HT-29 (cell line): ENCODE measurements at places on chromosomes 2 and 18.

GRCh38 chr2:234292205-234292961, 204.5 kb downstream of the ARL4C start:
- peak; percentile 26 for DNase-seq

DNA sequence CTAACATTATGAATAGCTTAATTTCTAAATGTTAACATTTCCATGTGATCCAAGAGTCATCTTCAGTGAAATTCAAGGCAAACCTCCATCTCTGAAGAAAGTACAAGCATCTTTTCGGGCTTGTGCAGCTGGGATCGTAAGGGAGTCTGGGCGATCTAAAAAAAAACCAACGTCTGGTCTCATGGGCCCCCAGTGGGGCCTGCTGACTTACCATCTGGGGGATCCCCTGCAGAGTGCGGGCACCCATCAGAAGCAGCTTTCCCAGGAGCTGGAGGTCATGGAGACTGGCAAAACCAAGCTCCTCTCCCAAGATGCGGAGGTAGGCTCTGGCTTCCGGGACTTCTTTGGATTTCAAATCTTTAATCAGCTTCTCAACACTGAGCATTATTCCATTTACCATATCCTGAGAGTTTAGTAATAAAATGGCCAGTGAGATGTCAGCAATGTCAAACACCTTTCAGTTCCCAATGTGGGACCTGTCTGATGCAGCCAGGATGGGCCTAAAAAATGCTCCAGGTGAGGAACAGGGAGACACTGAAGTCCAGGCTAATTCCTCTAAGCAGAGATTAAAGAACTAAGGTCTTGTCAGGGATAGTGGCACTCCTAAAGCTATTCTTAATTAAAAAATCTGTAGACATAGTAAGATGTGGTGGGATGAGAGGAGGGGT, 19.0 kb downstream of the APOB start:
- no peak for DNase-seq

- peak; percentile 47 for DNase-seq
These were observed 114.8 kb upstream of the PTPRM start for GRCh38 chr18:7452331-7452730.

- peak; percentile 47 for DNase-seq
These were observed at the start of gene STEAP3 for GRCh38 chr2:119223521-119224390. Gene STEAP3 (plus strand): TSS chr2:119223834. CDS start chr2:119231013, 7,179 bp downstream.

DNA sequence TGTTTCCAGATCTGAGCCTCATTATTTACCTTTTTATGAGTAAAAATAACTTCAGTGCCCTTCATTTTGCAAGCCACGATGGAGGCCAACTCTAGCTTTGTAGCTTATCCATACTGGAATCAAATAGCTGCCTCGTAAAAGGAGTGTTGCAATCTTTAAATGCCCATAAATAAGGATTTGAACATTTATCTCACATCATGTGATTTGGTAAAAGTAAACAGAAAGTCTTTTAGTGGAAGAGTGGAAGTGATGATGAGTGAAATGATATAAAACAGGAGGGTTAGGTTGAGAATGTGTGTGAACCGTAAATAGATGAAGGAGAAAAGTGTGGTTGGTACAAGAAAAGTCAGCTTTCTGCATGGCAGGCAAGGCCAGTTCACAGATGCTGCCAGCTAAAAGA, 348.9 kb downstream of the OSR1 start:
- DNase-seq = peak; percentile 73

- DNase-seq = no peak
These were observed 44.5 kb upstream of the FAM110C start for GRCh38 chr2:90645-91312.

DNA sequence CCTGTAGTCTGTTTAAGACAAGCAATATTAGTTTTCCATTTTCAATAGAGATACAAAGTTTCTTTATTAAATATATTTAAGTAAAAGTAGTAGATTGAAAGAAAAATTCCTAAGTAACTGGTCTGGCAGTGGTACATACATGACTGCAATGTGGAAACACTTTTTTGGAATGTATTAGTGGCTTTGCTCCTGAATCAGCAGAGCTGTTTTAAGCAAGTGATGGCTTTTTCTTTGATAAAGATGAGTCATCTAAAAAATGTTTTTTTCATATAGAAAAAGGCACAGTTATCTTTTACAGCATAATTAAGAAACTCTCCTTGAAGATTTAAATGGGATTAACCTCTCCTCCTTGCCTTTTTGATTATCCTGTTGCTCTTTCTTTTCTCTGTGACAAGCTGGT, 34.9 kb downstream of the KDM3A start:
- DNase-seq = no peak

GRCh38 chr2:57878866-57879210, 167.8 kb upstream of the VRK2 start:
- DNase-seq = no peak

DNA sequence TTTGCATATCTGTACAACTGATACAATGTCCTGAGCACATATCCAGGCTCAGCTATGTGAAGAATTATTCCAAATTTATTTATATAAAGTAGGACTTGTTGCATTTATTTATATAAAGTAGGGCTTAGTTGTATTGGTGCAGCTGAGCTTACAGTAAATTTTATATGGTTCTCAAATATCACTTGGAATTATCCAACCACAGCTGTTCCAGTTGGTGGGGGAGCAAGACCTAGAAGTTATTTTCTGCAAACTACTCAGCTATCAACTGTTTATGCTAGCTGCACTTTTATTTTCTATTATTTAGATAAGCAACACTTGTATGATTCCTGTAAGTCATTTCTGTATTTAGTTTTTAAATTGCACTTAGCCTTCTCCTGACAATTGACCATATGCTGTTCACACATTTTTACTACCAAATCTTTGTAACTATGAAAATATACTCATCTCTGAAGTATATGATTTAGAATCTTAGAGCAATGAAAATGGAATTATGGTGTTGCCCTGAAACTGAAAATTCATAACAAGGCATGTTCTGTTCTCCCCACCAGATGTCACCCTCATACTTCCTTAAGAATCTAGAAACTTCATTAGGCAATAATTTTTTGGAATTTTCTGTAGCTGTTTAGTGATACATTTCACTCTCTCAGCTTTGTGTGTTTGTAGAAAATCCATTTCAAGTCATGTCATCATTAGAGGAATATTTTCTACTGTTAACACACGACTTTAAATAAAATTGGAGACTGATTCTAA, 157.0 kb upstream of the CBLN2 start:
- peak; percentile 32 for DNase-seq

DNA sequence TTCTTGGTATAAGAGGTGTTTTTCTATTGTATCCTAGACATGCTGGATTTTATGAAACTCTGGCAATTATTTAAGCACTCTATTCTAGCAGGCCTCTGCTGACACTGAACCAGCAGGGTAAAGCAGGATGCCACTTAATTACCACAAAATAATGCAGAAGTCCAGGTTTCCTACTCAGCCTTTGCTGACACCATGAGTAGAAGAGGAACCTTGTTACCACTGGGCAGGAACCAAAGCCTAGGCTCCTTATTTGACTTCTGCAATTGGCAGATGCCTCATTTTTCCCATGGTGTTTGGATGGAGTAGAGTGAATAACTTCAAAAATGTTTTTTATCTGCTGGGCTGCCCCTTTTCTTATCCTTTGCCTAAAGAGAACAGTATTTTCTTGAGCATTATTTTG, 60.8 kb downstream of the THNSL2 start:
- DNase-seq = no peak

- DNase-seq = no peak
These were observed 419.0 kb downstream of the NBAS start for GRCh38 chr2:15142069-15142689.

DNA sequence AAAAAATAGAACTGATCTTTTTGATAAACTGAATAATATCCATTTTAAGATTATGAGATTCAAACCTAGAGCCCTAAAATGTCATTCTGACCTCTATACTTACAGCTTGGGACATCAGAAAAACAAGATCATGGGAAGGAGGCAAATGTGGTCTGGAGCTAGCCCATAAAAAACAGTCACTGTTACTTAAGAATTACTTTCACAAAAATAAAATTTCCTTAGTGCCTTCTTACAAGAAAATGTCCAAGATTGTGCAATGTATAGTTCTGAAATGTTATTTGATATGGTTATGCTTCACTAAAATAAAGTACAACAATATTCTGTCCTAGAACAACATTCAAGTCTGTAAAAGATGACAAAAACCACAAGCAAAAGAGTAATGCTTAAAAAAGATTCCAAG, 247.6 kb downstream of the DYM start:
- DNase-seq = no peak

GRCh38 chr2:84878896-84879583, 1.8 kb downstream of the TRABD2A start:
- DNase-seq = no peak

GRCh38 chr18:48571639-48572384, 33.0 kb downstream of the CTIF start:
- DNase-seq = no peak

- no peak for DNase-seq
These were observed 51.9 kb upstream of the FANCL start for GRCh38 chr2:58293056-58293455.

DNA sequence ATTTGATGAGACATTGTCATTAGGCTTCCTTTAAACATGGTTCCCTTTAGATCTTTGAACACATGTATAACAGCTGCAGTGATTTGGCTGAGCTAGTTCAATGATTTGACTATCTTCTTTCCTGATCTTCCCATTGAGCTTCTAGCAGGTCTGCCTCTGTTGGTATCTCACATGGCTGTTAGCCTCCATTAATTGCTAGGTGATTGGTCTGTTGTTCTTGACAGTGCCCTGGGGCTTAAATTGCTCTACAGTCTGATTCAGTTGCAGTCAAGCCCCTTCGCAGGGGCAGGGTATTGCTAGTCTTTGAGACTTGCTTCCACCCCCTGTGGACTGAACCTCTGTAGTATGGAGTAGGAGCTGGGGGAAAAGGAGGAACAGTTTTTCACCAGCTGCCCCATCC, 24.1 kb downstream of the SKA1 start:
- no peak for DNase-seq

- DNase-seq = no peak
These were observed 6.3 kb upstream of the CTAGE1 start for GRCh38 chr18:22423878-22424564.
